ENCODE measurements at places on chromosomes 11 and 22.

- no peak for DNase-seq
Observed at GRCh38 chr11:89604281-89604680, 105.8 kb upstream of the TRIM77 start.

GRCh38 chr11:72297828-72298227, 53.9 kb upstream of the PHOX2A start:
- DNase-seq = no peak

DNA sequence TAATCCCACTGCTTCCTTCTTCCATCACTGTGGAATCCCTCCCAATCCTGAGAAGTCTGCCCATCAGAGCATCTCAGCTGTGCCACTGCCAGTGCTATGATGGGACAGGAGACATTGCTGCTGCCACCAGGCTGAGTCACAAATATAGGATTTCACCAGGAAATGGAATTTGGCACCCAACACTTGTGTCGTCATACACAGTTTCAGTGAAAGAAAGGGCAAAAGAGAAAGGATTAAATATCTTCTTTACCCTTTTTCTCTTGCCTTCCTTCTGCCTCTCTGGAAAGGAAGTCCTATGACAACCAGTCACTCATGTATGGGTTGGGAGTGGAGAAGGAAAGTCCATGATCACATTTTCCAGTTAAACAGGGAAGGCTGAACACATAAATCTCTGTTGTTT, 133.4 kb downstream of the SPON1 start:
- DNase-seq = no peak

- no peak for DNase-seq
Observed at GRCh38 chr11:115617767-115618166, 113.6 kb upstream of the CADM1 start.

- DNase-seq = no peak
Observed at GRCh38 chr11:82225930-82226329, 507.7 kb downstream of the FAM181B start.

- no peak for DNase-seq
Observed at GRCh38 chr22:28883917-28884746, 760 bp downstream of the ZNRF3 start.

GRCh38 chr11:127670374-127671119, 670.0 kb upstream of the KIRREL3 start:
- DNase-seq = no peak

DNA sequence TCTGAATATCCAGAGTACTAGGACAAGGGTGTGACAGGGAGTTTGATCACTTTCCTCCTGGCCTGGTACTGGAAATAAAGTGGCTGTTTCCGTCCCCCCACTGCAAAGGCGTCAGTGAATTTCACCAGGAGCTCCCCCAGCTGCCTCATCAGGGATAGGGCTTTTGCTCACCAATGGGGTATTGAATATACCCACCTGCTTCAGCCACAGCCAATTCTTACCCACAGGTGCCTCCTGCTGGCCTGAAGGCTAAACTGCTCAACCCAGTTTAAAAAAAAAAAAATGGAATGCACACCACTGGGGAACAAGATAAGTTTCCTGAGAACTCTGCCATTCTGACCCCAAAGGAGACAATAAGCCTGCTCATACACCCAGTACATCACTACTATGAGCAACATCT, 65.3 kb upstream of the MS4A8 start:
- DNase-seq = no peak

DNA sequence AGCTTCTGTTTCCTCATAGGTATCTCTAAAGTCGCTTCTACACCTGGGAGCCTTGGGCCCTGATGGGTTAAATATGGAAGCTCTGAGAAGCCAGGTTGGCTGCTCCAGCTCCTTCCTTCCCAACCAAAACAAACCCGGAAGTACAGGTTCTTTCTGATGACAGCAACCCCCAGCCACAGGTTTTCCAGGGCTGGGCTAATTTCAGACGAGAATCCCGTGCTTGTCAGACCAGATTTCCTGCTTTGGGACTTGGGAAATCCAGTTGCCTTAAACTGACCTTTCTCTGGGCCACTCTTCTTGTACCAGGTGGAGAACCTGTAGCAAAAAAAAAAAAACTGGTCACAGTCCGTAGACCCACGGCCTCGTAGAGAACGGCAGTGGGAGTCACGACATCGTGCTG, 51.9 kb downstream of the RBX1 start:
- DNase-seq = no peak

DNA sequence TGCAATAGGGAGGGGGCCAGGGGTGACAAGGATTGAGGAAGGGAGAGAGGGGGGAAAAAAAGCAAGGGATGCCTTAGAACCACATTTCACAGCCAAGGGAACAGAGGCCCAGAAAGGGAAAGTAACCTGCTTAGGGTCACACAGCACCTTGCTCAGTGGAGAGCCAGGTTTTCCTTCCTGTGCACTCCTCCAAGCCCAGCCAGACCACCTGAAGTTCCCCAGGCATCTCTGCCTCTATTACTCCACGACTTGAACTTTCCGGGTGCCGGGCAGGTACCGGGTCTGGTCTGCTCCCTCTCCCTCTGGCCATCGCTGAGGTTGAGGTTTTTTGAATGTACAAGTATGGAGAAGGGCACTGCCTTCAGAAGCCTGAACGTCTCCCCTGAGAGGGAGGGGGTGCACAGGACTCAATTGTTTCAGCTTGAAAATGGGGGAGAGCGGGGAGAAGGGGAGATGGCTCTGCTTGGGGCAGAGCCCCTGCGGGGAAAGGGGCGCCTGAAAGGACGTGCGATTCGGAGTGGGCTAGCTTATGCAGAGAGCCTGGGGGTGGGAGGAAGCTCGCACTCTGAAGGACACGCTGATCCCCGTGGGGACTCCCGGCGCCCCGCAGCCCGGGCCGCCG, 516 bp upstream of the SERPINH1 start:
- DNase-seq = no peak

GRCh38 chr22:36339171-36340065, 48.3 kb downstream of the MYH9 start:
- DNase-seq = no peak

GRCh38 chr11:85783758-85784157, 27.2 kb downstream of the SYTL2 start:
- DNase-seq = no peak

DNA sequence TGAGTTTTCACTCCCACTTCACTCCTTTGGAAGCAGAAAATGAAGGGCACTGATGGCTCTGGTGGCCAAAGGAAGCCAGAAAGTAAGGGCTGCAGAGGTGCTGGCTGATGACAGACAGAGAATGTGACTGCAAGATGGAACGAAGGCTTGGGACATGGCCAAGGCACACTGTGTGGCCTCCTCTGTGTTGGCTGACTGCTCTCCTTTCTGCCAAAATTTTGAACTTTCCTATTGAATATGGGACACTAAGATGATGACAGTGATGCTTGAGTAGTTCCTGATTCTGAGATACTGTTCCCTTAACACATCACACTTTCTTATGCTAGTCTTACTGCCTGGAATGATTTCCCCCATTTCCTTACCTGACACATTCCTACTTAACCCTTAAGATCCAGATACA, 156.4 kb downstream of the SWAP70 start:
- no peak for DNase-seq

- no peak for DNase-seq
Observed at GRCh38 chr11:84902445-84902844, 724.7 kb downstream of the DLG2 start.

DNA sequence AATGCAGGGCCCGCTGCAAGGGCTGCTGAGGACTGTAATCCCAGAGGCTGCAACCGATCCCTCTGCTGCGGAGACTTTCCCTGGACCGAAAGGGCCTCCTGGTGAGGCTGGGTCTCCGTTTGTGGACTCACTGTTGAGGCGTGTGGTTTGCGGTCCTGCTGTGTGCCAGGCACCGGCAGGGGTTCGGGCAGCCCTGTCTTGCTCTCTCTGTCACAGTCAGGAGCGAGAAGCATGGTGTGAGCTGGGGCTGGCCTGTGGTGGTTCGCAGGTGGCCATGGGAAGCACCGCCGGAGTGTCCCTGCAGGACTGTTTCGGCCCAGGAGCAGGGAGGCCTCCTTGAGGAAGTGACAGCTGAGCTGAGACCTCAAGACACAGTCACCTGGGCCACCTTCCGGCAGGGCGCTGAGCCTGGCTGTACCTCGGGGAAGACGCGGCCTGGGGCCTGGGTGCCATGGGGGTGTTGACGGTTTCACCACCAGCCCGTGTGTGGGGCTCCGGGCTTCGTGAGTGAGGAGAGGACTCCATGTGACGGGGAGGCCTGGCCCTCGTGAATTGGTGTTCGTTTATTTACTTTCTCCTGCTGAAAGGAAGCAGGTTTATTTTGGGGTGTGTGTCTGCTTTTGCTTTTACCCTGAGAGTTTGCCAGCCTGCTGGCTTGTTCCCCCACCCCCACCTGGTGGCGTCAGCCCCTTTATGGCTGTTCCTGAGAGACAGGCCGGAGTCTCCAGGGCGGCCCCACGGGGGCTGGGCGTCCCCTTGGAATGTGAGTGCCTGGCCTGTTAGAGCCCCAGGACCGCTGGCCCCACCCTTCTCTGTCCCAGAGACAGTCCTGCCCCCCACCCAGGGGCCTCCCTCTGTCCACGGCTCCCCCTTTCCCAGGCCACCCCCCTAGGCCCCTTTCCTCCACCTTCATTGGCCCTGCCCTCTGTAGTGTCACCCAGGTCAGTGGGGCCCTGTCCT, 122.5 kb downstream of the KCNQ1OT1 start:
- no peak for DNase-seq

- DNase-seq = peak; percentile 72
Observed at GRCh38 chr11:114059278-114059983, at the start of gene ZBTB16. Gene ZBTB16 (plus strand): TSS chr11:114059711. CDS start chr11:114063301, 3,590 bp downstream.

DNA sequence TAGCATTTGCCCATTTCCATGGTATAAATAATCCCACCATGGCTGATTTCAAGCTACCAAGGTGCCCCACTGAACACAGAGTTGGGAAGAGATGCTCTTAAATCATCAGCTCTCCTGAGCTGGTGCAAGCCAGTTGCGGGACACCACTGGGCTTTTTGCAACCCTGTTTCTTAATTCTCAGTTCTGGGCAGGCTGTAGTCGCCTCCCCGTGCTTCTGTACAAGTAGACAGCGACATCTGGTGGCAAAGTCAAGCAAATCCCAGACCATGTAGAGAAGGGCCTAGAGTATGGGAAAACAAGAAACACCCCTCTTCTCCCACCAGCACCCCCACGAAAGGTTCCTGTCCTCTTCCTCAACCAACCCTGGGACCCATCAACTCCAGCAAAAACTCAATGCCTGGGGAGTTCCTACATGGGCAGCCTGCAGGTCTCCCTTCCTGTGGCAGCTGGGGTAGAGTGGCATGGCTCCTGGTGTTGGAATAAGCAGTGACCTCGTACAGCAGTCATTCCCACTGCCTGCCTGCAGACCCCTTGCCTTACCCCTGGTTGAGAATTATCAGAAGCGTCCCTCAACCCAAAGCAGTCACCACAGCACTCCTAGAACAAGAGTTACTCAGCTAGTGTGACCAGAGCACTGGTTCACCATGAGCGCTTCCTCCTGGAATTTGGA, 68.4 kb downstream of the IGLL5 start:
- DNase-seq = peak; percentile 58

DNA sequence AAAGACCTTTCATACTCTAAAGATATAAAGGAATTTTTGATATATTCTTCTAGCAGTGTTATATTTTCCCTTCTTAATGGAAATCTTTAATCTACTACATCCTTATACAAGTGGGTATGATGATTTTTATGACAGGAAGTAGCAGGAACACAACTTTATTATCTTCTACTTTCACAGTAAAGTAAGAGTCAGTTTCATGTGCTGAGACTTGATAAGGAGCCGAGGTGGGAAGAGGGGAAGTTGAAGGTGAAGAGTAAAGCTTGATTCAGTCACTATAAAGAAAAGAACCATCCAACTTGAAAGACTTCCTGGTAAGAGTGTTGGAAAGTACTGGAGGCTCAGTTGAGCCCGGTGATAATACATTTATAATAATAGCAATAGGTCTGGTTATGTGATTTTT, 82.1 kb upstream of the PTH start:
- DNase-seq = no peak

GRCh38 chr11:60367009-60367408, 11.3 kb upstream of the MS4A7 start:
- no peak for DNase-seq

DNA sequence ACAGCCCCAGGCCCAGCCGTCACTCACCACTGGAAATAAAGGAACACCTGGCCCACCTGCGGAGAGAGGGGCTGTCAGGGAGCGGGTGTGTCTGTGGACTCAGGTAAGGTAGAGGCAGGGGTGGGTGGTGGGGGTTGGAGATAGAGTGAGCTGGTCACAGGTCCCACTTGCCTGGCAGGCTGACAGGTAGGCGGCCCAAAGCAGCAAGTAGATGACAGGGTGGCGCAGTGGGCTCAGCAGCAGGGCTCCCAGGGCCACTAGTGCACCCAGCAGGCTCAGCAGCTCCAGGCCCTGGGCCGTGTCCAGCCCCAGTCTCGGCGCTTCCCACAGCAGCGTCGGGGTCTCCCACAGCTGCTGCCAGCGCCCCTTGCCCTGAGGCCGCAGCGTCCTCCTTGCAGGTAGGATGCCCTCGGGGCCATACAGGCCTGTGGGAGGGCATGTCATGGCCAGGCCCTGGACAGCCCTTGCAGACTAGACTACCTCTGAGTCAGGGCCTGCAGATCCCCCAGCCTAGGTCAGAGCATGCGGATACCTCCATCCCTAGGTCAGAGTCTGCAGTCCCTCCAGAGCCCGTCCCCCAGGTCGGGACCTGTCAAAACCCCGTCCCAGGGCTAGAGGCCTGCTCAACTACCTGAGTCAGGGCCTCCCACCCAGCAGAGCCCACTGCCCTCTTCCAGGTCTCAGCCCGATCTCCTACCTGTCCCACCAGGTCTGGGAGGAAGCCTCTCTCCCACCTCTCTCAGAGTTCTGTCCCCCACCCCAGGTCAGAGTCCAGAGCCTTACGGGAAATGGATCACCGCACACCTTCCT, 686 bp downstream of the LMF2 start:
- DNase-seq = no peak

GRCh38 chr22:49586244-49586748, 241.4 kb downstream of the BRD1 start:
- DNase-seq = no peak

DNA sequence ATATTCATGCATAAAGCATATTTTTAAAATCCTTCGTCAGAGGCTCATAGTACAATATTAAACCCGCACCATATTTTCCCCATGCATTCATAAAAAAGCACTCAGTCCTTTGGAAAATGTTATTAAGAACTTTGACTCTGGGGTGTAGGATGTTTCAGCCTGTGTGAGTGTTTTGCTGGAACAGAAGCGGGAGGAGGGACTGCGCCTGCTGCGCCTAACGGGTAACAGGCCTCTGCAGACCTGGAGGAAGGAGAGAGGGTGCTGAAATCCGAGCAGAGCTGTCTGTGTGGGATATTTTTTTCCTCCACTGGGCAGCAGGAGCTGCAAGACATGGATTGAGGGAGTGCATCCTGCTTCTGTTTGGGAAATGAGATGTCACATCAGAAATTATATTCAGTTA, 483.0 kb downstream of the BRD1 start:
- DNase-seq = no peak

DNA sequence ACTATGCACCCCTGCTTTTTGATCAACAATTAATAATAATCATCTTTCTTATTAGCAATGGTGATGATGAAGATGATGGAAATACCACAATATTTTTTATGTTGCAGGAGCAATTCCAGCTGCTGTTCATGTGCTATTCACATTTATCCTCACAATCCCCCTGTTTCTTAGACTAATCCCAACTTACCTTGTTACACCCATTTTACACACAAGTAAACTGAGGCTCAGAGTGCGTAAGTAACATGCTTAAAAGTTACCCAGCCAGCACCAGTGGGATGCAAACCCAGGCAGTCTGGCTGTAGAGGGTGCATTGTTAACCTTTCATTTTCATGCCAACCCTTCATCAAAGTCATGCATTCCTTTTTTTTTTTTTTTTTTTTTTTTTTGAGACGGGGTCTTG, 1.6 kb upstream of the CRYBA4 start:
- no peak for DNase-seq

All from nucleus accumbens (tissue), 56 donors.